ENCODE measurements at places on chromosomes 2 and 18.

DNA sequence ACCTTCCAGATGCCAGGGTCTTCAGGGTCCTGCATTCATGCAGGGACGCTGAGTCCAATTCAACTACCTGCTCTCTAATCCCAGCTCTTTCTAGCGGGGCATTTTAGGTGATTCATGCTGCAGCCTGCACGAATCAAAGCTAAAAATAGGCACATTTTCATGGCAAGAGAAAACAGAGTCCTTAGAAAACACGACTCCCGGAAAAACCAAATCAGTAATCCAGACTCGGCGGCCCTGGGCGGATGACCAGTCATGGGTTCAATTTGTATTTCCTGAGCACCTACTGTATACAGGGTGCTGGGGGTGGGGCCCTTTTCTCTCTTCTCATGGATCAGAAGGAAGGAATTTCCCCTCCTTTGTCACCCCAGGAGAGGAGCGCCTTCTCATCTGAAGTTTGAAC lies 64.4 kb downstream of the LONRF2 start:
- no peak for DNase-seq

DNA sequence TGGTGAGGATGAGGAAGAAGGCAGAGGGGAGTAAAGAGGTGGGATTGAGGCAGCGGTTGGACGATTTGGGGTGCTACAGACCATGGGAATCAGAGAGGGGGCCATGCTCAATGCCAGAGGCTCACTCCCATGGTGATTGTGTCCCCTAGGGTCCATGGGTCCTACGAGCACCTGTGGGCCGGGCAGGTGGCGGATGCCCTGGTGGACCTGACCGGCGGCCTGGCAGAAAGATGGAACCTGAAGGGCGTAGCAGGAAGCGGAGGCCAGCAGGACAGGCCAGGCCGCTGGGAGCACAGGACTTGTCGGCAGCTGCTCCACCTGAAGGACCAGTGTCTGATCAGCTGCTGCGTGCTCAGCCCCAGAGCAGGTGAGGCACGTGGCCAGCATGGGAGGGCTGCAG lies 5.2 kb downstream of the CAPN10 start:
- no peak for DNase-seq

- DNase-seq = peak; percentile 50
These were observed 52.0 kb downstream of the ANKRD44 start for GRCh38 chr2:197258580-197258979.

GRCh38 chr2:178213991-178214390 lies 19.7 kb downstream of the OSBPL6 start:
- no peak for DNase-seq

DNA sequence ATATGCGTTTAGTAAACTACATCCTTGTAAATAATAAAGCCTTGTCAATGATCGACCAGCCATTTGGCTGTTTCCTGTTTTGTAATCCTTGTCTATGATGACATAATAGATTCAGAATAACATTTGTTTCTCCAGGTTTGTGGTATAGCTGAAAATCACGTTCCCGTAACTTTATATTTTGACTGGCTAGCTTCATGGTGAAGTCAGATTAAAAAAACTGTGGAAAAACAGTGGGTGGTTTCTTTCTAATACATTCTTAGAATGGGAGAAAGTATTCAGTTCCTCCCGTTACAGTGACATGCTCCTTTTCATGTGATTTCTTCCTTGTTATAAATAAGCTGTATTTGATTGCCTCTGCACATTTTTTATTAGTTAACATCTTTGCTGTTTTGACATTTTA lies 366.9 kb downstream of the NYAP2 start:
- peak; percentile 85 for DNase-seq

- no peak for DNase-seq
These were observed 355.1 kb downstream of the DPP10 start for GRCh38 chr2:114797540-114797939.

DNA sequence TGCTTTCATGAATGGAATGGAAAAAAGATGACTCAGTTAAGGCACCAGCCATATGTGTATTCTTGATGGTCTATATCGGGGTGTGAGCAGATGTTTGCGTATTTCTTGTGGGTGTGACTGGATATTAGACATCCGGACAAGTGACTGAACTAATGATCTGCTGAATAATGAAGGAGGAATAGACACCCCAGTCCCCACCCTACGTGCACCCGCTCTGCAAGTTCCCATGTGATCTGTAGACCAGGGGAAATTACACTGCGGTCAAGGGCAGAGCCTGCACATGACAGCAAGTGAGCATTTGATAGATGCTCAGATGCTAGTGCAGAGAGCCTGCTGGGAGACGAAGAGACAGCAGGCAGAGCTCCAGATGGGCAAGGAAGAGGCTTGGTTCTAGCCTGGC lies 12.4 kb upstream of the PRLH start:
- DNase-seq = no peak

- DNase-seq = no peak
These were observed 256.0 kb downstream of the HAUS1 start for GRCh38 chr18:46360102-46360699.

DNA sequence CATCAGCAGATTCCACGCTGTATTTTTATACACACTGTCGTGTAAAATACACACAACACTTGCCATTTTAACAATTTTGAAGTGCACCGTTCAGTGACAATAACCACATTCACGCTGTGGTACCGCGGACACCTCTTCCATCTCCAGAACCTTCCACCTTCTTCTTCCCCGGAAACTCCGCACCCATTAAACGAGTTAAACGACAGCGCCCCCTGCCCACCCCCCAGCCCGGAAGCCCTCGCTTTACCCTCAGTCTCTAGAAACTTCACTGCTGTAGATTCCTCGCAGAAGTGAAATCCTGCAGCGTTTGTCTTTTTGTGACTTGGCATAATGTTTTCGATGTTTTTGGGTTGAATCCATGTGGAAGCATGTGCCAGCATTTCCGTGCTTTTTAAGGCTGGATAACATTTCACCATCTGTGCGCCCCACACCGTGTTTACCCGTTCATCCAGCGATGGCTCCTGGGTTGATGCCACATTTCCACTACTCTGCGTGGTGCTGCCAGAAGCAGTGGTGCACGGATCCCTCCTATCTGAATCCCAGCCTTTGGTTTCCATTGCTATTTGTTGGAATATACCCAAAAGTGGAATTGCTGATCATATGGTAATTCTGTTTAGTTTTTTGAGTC lies 32.0 kb upstream of the TMEM18 start:
- no peak for DNase-seq

DNA sequence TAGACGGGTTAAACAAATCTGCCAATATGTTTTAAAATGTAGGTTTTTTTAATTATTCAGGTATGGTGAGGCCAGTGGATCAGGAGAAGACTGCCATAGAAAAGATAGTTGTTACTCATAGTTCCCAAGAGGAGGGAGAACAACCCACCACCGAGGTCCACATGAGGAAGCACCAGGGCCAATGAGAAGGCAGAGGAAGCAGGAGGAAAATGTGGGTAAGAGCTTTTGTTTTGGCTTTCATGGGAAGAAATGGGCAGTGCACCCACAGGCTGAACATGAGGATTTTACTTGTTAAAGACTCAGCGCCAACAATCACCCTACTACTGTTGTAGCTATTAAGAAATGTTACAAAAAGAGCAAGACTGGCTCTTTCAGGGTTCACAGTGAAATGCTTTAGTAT lies 191.8 kb upstream of the HNMT start:
- DNase-seq = no peak

GRCh38 chr2:159737292-159737916 lies 25.1 kb downstream of the MARCHF7 start:
- DNase-seq = no peak

DNA sequence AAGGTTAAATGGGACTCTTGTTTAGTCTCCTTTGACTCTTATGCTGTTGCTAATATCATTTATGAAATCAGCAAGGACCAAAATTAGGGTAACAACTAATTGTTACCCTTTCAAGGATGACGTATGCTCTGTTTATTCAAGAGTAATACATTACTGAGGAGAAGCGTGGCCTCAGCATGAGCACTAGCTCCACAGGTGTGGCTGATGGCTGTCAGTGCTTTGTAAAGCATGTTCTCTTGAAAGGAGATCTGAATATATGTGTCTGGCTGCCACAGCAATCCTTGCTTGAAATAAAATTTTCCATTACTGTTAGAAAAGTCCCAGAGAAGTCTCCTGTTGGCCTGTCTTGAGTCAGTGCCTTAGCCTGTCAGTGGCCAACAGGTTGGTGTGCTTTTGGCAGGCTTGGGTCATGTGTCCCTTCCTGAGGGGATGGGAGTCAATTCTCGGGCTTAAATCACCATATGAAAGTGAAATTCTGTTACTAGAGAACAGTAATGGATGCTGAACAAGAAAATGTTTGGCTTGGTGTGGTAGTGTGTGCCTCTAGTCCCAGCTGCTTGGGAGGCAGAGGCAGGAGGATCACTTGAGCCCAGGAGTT lies 32.7 kb downstream of the ABI2 start:
- DNase-seq = no peak

GRCh38 chr2:47057687-47058002 lies 97.5 kb downstream of the STPG4 start:
- no peak for DNase-seq

DNA sequence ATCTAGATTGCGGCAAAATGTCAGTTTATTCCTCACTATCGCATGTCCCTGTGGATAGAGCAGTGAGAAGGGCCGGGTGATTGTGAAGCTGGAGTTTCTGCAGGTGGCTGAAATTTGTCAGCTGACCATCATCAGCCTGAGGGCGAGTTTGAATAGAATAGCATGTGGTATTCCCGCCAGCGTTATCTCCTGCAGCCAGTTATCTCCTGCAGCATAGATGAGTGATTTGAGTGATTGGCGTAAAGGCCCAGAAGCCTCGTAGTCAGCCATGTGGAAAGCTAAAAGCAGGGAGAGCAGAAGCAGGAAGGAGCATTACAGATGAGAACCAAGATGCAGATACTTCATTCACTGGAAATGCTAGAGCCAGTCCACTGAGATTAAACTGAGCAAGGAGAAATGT lies 65.5 kb downstream of the CABLES1 start:
- DNase-seq = no peak

GRCh38 chr2:75047992-75048625 lies 89.7 kb downstream of the POLE4 start:
- DNase-seq = peak; percentile 36

DNA sequence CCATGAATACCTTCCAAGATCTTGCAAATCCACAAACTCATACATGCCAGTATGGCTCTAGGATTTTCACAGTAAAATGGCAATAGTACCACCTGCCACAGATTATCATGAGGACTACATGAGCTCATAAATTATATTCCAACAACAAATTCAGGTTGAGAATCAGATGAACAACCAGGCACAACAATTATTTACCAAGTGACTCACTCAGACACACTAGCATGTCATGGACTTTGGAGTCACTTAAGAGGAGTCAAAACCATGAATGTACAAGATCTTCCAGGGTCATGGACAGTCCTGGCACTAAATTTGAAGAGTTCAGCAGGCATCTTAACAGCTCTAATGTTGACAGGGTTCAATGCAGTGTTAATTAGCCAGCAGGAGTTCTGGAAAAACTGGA lies 34.4 kb upstream of the BZW1 start:
- no peak for DNase-seq

GRCh38 chr2:219726916-219727315 lies 99.5 kb downstream of the SLC4A3 start:
- DNase-seq = no peak

DNA sequence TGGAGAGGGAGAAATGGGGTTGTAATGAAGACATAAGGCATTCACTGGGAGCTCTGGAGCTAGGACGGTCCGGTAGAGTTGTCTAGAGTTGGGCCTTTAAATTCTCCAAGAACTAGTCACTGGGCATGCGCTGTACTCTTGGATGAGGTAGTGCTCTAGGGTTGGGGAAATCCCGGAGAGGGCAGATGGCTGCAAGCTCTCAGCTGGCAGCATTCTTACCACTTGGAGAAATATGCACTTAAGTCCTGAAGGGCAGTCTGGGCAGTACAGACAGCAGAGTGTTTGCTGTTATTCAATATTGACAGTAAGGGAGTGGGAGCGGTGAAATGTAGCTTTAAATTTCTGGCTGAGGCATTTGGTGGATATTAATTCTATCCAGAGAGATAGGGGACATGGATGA lies 214.6 kb downstream of the RDH14 start:
- peak; percentile 54 for DNase-seq

GRCh38 chr2:207110715-207111114 lies 55.0 kb downstream of the KLF7 start:
- no peak for DNase-seq

- no peak for DNase-seq
These were observed 19.1 kb downstream of the CYBRD1 start for GRCh38 chr2:171541202-171541887.

GRCh38 chr2:69436596-69436937 lies 668 bp downstream of the NFU1 start:
- peak; percentile 23 for DNase-seq

DNA sequence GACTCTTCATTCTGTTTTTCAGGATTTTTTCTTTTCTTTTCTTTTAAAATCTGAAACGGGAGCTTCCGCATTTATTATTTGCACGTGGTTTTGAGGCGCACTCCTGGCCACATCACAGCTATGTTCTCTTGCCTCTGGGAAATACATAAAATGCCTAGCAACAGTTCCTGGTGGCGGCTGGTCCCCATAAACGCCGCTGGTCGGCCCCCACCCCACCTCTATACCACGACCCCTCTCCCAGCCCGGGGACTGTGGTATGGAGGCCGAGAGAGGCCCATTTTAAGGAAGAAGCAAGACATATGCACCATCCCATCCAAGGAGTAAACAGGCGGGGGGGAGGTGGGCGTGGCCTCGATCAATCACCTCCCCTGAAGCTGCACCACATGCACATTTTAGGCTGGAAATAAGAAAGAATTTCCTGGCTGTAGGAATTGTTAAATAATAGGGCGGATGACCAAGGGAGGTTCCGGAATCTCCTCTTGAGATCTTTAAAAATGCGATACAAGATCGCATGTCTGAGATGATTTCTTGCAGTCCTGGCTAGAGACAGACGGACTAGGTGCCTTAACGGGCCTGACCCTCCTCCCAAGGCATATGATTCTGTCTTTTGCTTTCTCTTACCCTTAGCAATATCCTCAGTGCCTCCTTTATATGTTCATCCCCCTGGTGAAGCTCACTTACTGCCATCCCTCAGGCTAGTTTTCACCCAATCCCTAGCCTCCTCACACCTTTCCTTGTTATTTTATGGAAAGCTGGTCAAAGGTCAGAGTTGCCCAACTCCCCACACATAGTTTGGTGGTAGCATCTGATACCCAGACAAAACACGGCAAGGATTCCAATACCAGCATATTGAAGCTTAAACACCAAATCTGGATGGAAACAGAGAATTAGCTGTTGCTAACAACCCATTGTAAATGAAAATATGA lies 82.4 kb downstream of the BCL2 start:
- no peak for DNase-seq

DNA sequence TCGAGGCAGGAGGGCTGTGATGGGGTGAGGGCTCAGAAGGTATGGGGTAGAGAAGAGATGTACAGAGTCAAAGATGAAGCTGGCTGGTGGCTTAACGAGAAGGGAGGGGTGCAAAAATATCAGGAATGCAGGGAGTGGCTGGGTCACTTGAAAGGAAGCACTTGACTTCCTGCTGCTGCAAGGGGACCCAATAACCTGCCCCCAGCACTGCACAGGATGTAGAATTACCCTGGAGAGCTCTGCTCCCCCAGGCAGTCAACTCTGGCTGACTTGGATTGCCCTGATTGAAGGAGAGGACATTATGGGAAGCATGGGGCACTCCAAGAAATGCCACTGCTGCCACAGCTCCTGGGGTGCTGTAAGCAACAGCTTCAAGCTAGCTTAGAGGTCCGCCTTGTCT lies 41.8 kb downstream of the CFAP221 start:
- DNase-seq = no peak

GRCh38 chr18:46013484-46014189 lies 46.5 kb upstream of the EPG5 start:
- DNase-seq = peak; percentile 6

Data from choroid plexus epithelial cell (primary cell).